ENCODE measurements at places on chromosomes 4 and X.

DNA sequence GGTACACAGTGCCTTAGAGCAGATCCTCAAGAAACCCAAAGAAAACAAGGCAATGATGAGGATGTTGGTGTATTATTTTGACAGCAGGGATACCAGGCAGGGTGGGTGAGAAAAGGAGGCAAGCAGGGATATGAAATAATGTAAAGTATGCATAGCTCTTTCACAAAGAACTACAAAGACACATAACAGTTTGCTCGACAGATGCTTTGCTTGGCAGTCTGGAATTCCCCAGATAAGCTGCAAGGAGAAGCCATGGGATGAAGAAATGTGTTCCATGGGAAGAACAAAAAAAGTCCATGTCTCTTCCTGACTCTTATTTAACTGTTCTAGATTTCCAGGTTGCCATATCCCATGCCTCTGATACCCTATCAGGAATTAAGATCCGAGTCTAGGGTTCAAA is 75.4 kb downstream of the FAM13A start:
- no peak for DNase-seq

GRCh38 chrX:149830192-149830873 is 48.6 kb downstream of the MAGEA9 start:
- DNase-seq: peak; percentile 2

DNA sequence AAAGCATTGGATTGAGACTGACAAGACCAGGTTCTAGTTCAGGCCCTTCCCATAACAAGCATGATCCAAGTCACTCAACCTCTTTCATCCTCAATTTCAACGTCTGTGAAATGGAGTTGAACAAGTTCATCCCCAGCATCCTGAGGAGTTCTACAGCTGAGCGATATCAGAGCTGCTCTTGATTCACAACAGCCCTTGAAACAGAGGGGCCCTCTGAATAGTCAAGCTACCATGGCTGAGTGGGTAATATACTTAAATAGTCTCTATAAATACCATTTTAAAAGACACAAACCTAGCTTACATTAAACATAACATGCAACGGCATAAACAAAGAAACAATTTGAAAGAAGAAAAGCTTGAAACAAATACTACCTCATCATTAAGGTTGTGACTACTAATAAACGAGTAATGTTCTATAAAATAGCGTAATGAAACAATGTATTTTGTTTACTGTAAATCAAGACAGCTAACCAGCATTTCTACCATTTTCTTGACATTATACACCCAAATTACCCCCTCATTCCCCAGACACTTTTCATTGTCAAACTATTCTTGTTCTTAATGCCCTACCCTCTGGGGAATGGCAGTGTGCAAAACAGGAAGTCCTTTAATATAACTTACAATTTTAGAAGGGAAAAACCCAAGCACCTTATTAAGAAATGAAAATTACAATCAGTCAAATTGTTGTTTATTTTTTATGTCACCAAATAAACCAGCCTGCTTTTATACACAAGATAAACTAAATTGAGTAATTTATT is 202.3 kb downstream of the PARM1 start:
- DNase-seq: no peak

GRCh38 chrX:135411893-135412292 is 9.9 kb upstream of the SMIM10L2A start:
- DNase-seq: no peak

GRCh38 chrX:19789376-19789775 is 98.0 kb downstream of the SH3KBP1 start:
- no peak for DNase-seq

- DNase-seq: no peak
These were observed 52.8 kb downstream of the RBM47 start for GRCh38 chr4:40576651-40577480.

- no peak for DNase-seq
These were observed 66.8 kb upstream of the UCP1 start for GRCh38 chr4:140635606-140636005.

DNA sequence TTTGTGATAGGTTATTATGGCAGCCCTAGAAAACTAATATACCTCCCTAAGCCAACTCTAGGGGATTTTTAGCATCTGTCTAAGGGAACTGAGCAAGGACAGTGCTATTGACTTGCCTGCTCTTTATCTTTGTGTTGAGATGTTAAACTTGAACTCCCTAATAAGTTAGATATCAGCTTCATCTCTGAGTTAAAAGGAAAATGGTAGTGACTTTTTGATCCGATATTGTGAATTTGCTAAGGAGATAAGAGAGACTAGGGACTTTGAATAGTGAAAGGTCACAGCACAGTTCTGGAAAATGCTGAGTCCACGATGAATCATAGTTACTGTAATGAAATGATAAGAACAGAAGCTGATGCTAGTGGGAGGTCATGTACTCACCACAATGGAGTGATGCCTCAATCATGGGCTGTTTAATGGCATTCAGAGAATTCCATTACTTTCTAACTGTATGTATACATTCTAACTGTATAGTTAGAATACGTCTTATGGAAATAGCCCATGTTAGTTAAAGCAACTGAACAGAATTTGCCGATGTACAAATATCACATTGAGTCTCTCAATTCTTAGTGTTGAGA is 147.2 kb downstream of the GLRA3 start:
- DNase-seq: no peak

DNA sequence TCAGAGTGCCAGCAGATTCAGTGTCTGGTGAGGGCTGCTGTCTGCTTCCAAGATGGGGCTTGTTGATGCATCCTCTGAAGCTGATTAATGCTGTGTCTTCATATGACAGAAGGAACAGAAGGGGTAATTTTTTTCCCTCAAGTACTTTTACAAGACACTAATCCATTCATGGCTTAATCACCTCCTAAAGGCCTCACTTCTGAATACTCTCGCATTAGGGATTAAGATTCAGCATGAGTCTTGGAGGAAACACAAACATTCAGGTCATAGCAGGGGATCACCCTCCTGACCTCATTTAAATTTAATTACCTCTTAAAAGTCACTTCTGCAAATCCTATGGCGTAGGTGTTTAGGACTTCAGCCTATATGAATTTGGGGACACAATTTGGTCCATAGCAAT is 1145.5 kb upstream of the PCDH10 start:
- DNase-seq: no peak

- DNase-seq: no peak
These were observed 1.9 kb downstream of the TMEM164 start for GRCh38 chrX:110004731-110005369.

- no peak for DNase-seq
These were observed 423.9 kb upstream of the PITX2 start for GRCh38 chr4:111046811-111047210.

GRCh38 chr4:32684160-32684559 is 1964.0 kb downstream of the PCDH7 start:
- DNase-seq: no peak

DNA sequence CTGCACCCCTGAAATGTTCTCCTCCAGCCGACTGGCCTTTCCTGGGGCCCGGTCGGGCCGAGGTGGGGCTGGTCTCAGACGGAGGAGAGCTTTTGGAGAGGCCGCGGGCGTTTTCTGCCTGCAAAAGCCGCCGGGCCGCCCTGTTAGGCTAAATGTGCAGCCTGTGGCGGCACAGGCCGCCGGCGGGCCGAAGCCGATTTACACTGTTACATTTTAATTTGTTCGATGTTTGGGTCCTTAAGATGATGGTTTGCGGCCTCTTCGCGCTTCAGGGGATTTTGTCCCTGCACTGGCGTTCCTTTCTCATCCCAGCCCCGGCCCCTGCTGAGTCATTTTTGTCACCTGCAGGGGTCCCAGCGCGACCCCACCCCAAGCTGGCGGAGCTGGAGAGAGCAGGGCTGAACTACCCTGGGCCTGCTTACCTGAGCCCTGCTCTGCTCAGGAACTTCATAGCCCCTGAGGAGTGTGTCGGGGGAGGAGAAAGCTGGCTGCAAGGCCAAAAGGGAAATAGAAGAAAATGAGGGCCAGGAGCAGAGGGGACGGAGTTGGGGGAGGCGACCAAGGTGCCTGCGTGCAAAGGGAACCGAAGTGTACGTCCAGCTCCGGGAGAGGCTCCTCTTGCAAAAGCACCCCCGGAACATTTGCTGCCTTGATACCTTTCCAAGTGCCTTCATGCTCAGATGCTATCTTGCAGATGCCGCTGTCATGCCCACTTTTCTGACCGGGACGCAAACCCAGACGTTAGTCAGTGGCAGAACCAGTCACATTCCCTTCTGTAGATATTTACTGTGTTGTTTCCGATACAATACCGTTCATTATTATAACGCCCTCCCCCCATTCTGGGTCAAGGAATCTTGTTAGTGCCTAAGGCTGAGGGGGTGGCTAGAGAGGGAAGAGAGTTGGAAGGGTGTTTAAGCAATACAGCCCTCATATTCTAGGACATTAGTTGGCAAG is 977 bp upstream of the RBBP7 start:
- DNase-seq: no peak

DNA sequence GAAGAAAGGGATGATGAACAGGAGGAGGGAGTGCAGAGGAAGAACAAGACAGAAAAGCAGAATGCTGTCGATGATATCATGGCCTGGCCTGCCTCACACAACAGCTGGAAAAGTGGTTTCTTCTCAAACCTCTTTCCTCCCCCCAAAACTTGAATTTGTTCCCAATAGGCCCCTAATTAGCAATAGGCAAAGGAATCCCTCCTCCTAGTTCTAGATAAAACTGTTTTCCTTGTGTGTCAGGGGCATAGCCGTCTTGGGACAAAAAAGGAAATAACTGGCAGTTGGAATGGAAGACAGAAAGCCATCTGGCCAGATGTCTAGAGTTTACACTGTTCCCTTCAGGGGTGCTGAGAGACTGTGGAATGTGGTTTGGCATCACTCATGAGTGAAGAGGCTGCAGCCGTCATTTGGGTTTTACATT is 177.8 kb upstream of the C1QTNF7 start:
- DNase-seq: no peak

- DNase-seq: no peak
These were observed at the start of gene UBL4A for GRCh38 chrX:154486396-154487207. TSS of gene UBL4A (minus strand) at chrX:154486615. CDS start at chrX:154486584, 31 bp downstream.

GRCh38 chr4:121216461-121216860 is 52.3 kb upstream of the TNIP3 start:
- DNase-seq: no peak

DNA sequence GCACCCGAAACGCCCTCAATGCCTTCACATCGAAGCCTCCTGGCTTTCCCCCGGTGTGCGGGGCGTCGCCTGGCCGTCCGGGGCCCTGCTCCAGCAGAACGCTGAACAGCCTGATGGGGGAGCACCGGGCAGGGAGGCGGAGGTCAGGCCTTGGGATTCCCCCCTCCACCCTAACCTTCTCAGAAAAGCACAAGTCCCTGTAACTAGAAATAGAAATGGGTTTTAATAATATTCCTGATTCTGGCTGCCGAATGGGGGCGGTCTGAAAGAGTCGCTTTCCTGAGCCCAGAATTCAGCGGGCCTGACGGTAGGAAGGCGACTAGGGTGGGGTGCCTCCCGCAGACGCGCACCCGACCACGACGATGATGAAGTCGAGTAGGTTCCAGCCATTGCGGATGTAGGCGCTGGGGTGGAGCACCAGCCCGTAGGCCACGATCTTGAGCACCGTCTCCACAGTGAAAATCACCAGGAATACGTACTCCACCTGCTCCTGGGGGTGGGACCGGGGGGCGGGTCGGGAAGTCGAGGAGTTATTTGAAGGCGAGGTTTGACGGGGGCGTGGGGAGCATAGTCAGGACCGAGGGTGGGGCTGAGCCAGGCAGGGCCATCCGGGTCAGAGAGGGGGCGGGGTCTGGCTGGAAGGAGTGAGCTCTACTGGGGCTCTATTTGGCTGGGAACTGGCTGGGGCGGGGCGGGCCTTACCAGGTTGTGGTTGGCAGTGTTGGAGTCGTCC is 2.5 kb downstream of the CACNA1F start:
- no peak for DNase-seq

DNA sequence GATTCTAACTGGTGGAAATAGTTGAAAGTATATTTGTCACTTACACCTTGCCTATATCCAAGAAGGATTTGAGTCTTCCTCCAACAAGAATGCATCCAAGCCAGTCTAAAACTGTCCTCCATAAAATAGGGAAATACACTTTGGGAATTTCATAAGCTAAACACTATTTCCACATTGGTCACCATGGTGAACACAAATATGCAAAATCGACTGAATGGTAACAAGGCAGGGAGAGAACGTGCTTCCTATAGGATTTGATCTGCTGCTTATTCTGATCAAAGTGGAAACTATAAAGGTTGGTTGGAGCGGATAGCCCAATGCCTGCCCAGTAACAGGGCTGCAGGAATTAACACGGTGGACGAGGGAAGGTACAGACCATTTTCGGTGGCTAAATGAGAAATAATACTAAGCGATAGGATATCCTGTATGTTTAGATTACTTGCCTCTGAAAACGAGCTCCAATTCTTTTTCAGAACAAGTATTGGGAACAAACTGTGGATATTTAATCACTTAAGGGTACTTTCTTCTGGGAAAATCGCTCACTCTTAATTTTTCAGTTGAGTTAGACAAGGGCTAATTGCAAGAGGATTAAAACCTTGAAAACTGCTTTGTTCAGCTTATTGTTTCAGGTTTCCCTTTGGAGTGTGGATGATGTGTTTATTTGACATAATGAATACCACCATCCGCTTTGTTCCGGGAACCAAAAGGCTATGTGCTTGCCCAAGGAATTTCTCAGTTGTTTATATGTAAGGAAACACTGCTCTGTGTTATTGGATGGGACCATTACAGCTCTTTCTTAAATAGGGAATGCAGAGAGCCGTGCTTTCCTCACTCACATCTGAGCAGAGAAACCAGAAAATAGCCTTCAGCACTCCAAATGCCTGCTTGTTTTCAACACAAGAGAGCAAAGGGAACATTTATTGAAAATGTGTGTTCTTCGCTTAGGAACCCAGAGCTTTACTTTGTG is 194.4 kb downstream of the CBR4 start:
- no peak for DNase-seq

DNA sequence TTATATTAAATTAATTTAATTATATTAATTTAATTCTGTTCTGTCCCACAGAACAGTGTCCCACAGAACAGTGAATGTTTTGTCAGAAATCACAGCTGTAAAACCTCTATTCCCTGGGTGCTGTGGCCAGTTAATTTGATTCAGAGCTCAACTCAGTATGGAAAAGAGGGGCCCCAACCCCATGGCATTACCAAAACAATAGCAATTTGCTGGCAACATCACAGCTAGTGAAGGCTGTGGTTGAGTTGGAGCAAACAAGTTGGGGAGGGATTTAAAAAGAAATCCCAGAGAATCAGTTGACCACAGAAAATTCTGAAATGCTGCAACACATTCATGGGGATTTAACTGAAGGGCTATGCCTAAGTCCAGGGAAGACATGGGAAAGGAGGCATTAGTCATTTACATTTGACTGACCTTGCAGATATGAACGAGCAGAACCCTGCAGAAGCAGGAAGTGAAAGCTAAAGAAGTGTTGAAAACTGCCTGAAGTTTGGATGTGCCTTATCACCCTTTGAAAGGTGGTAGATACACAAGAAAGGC is 30.1 kb downstream of the PDHA2 start:
- DNase-seq: no peak

GRCh38 chrX:81857192-81857591 is 655.3 kb downstream of the SH3BGRL start:
- no peak for DNase-seq

DNA sequence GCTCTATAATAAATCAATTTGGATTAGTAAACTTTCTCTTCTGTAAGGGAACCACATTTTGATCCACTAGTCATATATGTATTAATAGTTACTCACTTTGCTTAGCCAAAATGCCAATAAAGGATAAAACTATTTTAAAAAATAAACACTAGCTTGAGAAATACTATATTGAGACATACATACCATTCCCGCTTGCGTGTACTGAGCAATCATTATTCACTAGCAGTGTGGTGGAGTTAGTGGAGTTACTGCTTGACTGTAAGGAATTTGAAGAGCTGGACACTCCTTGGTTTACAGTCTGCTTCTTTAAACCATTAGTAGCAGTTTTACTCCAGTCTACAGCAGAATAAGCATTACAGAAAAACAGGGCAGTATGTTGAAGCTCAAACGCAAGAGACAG is 10.8 kb upstream of the PHKA2 start:
- DNase-seq: no peak

Data from stimulated activated CD4-positive, alpha-beta T cell treated with anti-CD3 and anti-CD28 coated beads, Interleukin-1b, Interleukin-23, amount 100 ng/mL, for 1 hour (primary cell).